ENCODE measurements at places on chromosomes 6 and 20.

- no peak for DNase-seq
Measured at GRCh38 chr6:125075741-125076481, 77.7 kb upstream of the TPD52L1 start.

DNA sequence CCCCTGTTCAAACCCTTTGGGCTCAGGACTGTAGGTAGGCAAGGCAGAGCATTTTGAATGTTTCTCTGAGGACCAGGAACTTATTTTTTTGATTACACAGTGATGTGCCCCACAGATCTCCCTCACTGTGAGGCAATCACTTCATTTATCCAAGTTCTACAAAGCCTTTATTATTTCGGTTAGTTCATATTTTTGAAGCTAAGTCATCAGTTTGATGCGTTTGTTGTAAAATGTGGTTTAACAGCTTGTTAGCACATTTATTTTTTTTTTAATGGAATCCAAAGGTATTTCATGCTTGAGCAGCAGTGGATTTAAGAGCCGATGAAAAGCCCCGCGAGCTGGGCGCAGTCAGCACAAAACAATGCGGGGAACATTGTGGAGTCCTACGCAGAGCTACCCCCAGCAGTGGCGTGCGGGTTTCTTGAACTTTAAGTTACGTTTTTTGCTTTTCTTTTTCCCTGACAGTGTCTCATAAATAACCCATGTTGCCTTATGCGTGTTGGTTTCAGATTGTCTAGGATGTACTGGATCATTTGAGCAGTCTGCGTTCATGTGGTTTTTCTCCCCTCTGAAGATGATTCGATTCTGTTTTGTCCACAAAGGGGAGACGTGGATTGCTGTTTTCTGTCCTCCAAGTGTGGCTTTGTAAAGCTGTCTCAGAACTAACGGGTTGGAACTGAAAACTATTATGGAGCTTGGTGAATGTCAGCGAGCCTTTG lies 233.6 kb upstream of the BMP2 start:
- no peak for DNase-seq

GRCh38 chr6:105259913-105260889 lies 80.4 kb upstream of the POPDC3 start:
- no peak for DNase-seq

- DNase-seq: no peak
Measured at GRCh38 chr20:2838170-2838797, 2.2 kb downstream of the PCED1A start.

DNA sequence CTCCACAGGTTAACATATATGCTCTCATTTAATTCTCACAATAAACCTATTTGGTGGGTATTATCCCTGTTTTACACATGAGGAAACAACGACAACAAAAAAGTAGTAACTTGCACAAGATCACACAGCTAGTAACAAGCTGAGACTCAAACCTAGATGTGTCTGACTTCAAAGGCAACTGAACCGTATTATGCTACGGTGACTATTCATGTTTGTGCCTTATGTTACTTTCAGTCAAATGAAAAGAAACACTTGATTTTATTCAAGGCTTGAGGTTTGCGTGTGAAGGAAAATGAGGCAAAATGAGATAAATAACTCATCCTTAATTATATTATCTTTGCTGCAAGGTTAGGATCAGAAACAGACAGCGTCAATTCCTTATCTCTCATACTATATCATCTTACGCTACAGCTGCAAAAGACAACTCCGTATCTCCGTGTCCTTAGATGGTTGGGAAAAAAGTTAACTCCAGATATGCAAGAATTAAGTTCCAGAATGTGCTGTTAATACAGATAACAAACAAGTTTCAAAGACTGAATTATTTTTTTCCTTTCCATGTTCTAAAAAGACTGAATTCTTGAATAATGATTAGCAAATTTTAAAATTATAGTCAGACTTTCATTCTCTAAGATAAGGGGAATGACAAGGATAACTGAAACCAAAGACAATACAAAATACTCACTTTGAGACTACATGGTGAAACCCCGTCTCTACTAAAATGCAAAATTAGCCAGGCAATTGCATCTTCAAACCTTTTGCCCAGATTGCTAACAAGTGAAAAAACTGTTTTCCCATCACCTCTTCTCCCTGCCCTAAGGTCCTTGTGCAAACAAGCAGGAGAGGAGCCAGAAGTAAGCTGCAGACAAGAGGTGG lies 27.8 kb downstream of the STAU1 start:
- DNase-seq: no peak

DNA sequence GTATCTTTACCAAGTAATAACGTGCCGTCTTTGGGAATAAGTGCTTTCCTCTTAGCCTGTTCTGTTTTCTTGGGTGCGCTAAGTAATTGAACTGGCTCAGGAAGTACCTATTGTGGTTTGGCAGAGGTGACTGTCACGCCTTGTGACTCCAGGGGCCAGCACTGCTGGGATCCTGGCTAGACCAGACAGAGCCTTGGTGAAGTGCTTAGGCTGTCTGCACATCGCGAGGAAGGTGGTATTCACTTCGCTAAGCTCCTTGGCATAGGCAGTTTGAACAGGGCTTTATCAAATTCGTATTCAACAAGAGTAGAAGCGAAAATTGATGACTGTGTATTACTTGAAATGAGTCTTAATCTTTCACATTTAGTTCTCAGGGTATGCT lies 17.6 kb downstream of the PRDM1 start:
- DNase-seq: no peak

- DNase-seq: no peak
Measured at GRCh38 chr6:10411131-10411970, 3.5 kb downstream of the TFAP2A start.

DNA sequence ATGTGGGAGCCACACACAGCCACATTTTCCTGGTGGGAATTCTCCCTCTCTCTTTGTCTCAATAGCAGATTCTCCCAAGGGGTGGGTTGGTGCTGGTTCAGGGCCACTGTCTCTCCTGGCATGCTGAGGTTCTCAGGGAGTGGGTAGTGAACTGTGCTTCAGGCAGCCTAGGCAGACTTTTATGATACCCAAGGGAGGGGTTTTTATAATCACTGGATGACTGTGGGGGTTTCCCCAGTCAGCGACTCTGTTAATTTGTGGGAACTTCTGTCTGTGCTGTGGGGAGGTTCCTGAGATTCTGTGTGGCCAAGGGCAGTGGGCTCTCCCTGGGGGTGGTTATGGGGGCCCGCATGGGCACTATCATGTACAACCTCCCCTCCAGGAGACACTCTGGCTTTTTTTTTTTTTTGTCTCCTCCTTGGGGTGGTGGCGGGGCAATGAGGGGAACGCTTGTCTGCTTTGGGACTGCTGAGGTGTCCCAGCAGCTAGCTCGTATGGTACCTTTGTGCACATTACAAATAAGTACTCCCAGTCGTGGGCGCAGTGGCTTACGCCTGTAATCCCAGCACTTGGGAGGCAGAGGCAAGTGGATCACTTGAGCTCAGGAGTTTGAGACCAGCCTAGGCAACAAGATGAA lies 10.0 kb downstream of the PTK7 start:
- DNase-seq: no peak

GRCh38 chr6:52514514-52514913 lies 62.3 kb downstream of the TRAM2 start:
- no peak for DNase-seq

DNA sequence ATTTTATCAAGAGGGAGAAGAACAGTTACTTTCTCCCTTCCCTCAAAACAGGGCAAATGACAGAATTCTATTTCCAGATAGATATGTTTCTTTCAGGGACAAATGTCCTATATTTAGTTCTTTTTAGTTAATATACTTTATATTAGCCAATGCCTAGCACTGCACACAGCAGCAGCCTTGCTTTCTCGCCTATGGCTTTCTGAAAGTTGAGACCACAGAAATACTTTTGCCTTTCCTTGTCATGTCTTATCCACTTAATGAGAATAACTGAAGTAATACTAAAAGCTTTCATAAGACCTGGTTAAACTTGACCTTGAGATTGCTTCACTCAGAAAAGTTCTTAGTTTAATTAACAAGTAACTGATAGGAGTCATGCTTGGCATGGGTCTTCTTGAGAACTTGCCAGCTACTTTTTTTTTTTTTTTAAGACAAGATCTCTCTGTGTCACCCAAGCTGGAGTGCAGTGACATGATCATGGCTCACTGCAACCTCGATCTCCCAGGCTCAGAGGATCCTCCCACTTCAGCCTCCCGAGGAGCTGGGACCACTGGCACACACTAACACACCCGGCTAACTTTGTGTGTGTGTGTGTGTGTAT lies 159.3 kb downstream of the CDKAL1 start:
- DNase-seq: no peak

DNA sequence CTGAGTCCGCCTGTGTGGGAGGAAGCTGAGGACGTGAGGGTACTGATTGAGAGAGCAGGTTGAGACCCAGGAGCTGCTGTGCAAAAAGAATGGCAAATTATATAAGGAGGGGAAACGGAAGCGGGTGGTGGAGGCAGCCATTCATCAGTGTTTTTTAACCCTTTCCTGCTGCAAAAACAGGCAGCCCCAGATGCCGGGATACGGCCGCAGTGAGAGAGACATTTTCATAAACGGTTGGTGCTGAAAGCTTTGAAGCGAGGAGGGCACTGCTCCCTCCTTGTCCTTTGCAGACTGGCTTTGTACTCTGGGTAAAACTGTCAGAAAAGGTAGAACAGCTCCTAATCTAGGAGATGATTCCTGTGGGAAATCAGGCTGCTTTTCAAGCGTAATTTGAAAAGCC lies 56.4 kb downstream of the TTI1 start:
- DNase-seq: no peak

DNA sequence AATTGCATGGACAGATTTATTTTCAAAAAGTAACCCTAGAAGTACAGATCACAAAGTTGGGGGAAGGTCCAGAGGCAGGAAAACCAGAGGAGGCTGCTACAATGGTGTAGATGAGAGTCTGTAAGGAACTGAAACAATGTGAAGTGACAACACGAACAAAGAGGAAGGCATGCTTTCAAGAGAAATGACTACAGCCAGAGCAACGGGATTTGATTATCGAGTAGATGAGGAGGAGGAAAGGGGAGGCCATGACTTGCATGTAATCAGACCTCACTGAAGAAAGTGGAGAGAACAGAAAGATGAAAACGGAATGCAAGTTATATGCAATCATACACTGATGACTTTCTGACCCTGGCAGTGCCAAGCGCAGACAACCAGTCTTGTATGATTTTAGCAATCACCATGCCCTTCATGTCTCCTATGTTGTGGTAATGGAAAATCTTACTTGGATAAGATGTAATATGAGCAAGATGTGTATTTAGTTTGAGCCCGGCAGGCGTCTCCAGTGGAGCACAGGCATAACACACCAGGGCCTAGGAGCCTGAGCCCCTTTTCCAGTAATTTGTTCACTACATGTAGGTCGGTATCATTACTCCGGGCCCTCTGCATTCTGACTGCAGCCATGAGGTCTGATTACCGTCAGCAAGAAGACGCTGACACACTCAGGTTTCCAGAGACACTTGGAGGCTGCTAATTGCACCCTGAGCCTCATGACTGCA lies 34.0 kb upstream of the FAM83C start:
- no peak for DNase-seq

GRCh38 chr20:53867741-53868351 lies 202.5 kb downstream of the BCAS1 start:
- DNase-seq: no peak

Data from stimulated activated CD4-positive, alpha-beta T cell treated with anti-CD3 and anti-CD28 coated beads, TNF-alpha, amount 100 ng/mL, for 24 hours (primary cell).